ENCODE measurements at places on chromosomes 12 and 14.

DNA sequence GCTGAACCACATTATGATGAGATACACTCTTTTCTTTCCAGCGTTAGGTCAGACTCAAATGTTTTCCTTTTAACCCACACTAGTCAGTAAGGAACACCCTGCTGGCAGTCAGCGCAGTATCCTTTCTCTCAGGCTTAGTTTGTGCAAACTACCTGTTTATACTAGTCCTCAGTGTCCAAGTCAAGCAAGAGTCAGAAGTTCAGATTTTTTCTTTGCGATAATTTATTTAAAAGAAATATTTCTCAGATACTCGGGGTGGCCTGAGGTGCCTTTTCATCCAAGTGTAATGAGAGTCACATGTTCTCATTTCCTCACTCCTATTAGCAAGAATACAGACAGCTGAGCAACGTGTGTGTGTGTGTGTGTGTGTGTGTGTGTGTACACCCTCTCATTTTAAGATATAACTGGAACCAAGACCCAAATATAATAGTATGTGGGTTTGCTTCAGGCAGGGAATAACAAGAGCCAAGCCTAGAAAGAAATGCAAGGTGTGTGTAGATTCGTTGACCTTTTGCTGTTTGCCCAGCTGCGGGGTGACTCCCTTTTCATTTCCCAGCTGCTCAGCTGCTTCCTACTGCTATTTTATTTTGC, 182.7 kb downstream of the KICS2 start:
- DNase-seq = no peak

GRCh38 chr14:72332871-72333270, 400.6 kb downstream of the RGS6 start:
- DNase-seq = no peak

DNA sequence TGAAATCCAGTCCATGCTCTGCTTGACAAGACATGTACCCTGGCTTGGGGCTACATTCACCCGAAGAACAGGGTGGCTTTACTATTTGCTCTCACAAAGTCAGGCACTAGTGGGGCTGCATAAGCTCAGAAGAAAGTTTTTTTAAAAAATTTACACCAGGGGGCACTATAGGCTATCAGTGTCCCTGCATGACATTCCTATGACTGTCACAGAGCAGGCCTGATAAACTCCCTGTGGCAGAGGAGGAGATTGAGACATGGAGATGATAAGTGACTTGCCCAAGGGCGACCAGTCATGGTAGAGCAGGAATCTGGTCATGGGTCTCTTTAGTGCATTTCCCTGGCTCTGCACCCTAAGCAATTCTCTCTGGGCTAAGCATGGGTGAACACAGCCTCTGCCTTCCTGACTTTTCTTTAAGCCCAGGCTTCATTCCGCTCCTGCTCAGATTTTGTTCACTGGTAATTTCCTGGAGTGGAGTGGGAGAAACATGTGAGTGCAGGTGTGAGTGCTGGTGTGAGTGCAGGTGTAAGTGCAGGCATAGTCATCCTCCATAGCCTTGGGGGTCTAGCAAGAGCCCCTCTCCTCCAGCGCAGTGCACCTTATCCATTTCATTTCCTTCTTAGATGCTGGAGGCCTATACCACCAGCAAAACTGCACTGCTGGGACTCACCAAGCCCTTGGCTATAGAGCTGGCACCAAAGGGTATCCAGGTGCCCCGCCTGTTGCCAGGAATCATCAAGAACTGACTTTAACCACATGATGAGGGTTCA, 91.6 kb downstream of the DHRS2 start:
- no peak for DNase-seq

GRCh38 chr12:69682110-69682755, 16.9 kb downstream of the BEST3 start:
- DNase-seq = no peak

- DNase-seq = no peak
Measured at GRCh38 chr14:23646648-23647549, 10.7 kb downstream of the DHRS2 start.

DNA sequence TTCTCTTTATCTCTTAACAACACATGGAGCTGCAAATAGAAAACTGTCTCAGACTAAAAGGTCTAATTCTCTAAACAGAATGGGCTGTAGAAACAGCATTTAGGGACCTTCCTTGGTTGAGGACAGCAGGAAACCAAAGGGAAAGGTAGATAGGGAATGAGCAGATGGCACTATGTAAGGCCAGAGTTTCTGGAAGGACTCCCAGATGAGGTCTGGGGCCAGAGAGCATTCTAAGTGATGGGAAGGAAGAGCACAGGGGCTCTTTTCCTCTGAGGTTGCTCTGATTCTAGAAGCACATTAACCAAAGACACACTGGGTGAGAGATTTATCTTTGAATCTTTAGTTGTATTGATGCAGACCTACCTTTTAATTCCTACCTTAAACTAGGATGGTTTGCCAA, 79.4 kb downstream of the TPH2 start:
- DNase-seq = no peak

- DNase-seq = no peak
Measured at GRCh38 chr12:56253091-56253490, 5.1 kb downstream of the ANKRD52 start.

- DNase-seq = no peak
Measured at GRCh38 chr12:57055824-57056223, 5.9 kb upstream of the MYO1A start.

DNA sequence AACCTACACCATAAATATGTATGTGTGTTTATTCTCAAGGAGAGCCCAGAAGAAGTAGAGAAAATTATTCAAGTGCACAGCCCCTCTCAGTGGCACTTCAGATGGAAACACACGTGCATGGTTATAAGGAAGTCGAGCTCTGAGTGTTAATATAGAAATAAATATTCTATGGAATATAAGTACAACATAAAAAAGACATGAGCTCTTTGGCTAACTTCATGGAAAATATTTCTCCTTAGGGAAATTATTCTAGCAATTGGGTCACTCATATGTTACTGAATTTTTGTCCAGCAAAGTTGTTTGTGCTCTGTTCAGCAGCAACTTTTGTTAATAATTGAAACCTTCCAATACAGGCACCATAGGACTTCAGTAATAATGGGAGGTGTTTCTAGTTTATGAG, 939.0 kb downstream of the LRFN5 start:
- no peak for DNase-seq

- no peak for DNase-seq
Measured at GRCh38 chr12:57473392-57473791, 6.3 kb downstream of the ARHGAP9 start.

GRCh38 chr12:113314121-113314529, 20.8 kb downstream of the SLC8B1 start:
- no peak for DNase-seq

GRCh38 chr12:107385509-107385908, 292.2 kb upstream of the CRY1 start:
- no peak for DNase-seq

DNA sequence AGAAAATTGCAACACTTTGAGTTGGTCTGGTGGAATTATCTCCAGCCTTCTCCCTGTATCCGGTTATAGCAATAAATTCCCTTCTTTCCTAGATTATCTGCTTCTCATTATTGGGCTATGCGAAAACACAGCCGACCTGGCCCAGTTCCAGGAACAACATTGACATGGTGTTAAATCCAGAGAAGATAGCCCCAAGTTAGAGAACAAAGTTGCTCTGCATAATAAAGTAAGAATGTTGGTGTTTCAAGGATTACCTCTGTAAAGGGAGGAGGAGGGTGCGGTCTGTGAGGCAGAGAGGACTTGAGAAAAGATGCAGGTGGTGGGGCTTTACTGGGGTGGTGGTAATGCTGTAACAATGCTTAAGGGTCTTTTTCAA, 12.1 kb downstream of the TCL1A start:
- no peak for DNase-seq

GRCh38 chr14:63896278-63896720, 43.5 kb downstream of the SYNE2 start:
- DNase-seq = no peak

DNA sequence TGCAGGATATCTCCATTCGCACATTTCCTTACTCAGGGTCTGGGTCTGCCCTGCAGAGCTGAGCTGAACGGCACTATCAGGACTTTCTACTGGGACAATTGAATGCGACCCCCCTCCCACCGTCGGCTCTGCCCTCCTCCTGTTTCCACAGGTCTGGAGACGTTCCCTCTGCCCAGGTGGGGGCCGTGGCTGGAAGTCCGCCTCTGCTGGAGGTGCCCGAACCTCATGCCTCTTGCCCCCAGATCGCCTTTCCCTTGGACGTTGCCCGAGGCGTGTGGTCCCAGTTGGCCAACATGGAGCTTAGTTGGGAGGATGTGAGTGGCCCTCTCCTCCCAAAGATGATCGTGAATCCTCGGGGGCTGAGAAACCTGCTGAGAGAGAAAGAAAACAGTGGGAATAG, 21.2 kb upstream of the KLC1 start:
- DNase-seq = no peak

DNA sequence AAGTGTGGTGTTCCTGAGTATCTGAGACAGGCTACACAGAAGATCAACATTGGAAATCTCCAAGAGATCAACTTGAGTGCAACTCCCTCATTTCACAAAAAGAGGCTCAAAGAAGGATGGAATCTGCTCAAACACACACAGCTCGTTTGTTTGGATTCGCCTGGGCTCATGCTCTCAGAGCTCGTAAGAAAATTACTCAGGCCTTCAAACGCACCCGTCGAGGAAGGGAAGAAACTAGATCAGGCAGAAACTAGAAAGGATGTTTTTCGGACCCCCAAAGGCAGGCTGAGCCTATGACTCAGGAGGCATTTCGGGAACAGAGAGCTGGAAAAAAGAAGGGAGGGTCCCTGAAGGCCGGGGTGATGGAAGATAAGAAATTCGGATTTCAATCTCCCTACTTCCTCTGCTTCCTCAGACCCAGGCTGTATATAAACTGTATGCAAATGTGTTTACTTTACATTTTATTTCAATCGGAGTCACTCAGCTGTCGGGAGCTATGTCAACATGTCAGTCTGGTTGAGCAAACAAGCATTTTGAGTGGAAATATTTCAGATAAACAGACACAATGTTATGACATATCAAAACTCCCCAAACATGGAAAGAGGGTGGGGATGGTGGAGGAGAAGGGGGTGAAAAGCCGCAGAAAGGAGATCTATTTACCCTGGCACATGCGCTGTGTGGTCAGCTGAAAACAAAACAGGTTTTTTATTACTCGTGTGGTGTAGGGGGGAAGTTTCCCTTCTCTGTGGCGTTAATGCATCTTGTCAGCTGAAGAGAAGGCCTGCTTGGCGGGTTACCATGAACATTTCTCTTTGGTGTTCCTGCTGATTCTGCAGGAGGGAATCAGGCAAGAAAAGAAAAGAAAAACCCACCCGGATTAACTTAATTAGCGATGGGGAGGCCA, 129.1 kb upstream of the TBX3 start:
- no peak for DNase-seq

GRCh38 chr12:26721800-26722199, 111.2 kb downstream of the ITPR2 start:
- DNase-seq = no peak

DNA sequence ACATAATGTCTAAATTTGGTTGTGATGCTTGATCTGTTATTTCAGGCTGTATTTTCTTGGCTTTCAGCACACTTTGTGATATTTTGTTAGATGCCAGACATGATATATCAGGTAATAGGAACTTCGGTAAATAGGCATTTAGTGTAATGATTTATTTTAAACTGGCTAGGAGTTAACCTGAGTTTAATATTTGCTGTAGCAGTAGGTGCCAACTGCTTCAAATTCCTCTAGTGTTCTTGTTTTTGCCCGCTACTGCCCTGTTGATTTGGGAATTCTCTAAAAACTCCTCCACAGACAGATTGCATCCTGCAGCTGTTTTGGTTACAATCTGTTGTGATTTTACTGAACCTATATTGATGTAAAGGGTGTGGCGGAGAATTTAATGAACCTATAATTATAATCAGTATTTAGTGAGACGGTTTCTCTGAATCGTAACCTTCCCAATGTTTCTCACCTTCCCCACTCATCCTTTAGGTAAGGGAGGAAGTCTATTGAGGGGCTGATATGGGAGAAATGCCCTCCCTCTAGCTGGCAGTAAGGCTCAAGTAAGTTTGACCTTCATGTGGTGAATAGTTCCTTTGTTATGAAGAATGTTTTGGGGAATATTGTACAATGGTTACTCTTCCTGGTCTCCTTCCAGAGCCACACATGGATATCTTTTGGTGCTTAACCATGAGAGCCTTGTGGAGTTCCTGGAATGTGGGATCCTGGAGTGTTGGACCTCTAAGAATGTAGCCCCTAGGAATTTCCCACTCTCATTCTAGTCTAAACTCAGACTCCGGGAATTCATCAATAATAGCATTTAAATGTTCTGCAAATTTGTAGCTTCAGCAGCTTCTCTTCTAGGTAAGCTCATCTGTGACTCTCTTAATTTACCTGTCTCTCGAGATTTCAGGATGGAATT, 634.1 kb downstream of the FSCB start:
- no peak for DNase-seq

GRCh38 chr12:120719072-120719471, 6.6 kb upstream of the ACADS start:
- no peak for DNase-seq

GRCh38 chr14:89624500-89625156, 207.6 kb upstream of the FOXN3 start:
- DNase-seq = no peak

DNA sequence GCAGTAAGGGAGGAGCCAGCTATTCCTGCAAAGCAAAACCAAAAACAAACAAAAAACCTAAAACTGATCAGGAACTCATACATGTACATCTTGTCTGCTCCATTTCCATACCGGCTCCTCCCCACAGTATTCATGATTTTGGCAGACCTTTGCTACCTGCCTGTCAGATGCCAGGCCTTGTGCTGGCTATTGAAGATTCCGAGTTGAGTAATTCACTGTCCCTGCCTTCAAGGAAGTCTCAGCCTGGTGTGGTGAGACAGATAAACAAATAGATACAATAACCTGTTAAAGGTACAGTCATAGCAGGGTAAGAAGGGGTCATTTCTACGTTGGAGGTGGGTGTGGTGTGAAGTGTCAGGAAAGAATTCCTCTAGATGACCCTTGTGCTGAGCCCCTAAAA, 42.7 kb downstream of the SUSD6 start:
- DNase-seq = no peak

DNA sequence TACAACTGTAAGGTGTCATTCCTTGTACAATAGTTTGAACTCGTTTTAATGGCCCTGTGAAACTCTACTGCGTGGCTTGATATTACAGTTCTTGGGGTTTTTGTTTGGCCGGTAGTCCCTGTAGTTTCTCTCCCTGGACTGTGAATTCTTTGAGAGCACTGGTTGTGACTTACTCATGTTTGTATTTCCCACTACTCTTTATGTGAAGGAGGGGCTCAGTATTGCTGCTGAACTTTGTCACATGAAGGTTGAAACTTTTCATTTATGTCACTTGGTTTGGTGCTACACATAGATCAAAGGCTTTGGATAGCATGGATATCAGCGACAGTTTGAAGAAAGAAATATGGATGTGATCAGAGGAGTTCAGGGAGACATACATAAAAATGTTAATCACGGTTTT, 1.5 kb upstream of the POU6F1 start:
- no peak for DNase-seq
